Activated T-helper 2 cell treated with anti-CD3 and anti-CD28 coated beads, Interferon-gamma antibody, Interleukin-2, Interleukin-4, amounts not matched to agents 10 μg/mL and 5 μg/mL and 100 μg/mL, durations not matched to agents 14 hours and 24 hours and 36 hours (primary cell): ENCODE measurements at places on chromosomes 6 and 20.

GRCh38 chr6:29631860-29632731, 887 bp downstream of the GABBR1 start:
- peak; percentile 38 for DNase-seq

DNA sequence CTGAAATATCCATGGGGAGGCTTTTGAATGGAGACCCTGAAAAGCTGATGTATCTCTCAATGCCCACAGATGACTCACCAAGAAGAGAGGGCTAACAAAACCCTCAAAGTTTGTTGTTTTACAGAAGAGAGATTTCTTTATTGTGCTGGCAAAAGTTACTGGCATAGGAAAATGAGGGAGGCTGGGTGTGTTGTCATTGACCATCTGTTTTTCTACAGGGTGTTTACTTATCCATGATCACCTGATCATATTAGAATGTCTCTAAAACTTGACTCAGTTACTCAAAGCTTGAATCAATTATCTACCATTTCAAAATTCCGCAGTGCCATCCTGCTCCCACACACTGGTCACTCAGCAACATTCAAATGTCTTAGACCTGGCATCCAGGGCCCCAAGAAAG, 9.8 kb downstream of the NCOA6 start:
- no peak for DNase-seq

- DNase-seq: peak; percentile 68
These were observed 28.2 kb upstream of the TAF8 start for GRCh38 chr6:42021847-42022754.

DNA sequence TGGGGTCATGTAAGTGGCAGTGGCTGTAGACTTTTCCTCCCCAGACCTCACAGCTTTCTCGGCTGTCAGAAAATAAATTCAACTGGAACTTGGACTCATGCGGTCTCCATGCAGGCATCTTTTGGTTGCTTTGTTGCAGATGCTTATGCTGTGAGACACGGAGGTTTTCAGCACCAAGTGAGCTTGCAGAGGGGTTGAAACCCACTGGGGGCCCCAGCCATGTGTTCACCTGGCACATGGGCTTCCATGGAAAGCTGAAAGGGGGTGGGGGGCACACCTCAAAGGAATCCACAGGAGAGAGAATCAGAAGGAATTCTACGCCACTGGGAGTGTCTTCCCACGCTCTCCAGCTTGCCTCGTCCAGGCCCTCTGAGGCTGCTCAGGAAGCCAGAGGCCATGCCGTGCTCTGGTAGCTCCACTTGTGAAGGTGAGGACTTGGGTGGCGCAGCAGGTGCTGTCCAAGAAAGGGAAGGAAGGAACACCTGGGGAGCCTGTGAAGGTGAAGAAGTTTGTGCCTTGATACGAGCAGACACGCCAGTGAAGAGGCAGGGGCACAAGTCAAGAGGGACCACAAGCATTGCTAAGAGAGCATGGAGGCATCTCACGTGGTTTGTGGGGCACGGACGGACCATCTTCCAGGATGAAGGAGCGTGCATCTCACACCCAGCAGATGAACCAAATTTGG, 134.3 kb upstream of the PMEPA1 start:
- DNase-seq: no peak

- no peak for DNase-seq
These were observed 142.0 kb downstream of the MCHR2 start for GRCh38 chr6:99852031-99852430.

DNA sequence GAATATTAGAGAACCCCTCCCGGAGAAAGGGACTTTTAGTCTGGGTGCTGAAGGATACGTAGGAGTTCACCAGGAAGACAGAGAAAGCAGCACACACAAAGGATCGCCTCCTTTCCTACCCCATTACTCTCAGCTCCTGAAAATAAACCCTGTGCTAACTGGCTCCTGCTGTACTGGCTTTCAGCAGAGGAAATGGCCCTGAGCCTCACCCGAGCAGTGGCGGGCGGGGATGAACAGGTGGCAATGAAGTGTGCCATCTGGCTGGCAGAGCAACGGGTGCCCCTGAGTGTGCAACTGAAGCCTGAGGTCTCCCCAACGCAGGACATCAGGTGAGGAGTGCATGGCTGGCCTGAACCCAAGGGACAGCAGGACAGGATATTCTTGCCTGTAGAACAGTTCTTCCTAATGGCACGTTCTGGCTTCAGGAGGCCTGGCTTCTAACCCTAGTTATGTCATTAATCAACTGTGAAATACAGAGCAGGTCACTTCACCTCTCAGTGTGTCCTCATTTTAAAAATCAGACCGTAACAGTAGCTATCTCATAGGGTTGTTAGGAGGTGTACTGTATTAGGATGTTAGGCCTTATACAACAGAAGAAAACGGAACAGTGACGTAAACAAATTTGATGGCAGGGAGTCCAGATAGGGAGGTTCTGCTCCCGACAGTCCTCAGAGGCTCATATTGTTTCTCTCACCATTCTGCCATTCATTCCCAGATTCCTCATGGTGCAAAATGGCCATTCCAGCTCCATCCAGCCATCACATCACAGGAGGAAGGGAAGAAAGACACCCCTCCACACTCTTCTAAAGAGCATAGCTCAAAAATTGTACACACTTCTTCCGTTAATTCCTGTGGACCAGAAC, 1.8 kb downstream of the RBCK1 start:
- DNase-seq: no peak

DNA sequence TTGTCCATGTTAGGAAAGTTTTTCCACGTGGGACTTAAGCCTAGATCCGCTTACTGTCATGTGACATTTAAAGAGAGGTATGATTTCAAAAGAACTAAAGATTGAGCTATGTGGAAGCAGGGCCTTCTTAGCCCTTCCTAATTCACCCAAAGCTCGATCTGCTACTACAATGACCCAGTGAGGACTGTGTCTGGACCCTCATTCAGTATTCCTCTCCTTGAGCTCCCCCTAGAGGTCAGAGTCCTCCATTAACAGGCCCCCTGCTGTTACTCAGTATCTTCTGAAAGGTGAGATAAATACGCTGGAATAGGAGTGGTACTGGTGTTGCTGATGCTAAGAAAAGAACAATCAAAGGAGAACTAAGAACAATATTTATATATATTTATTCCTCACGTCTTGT, 414.0 kb downstream of the GJA1 start:
- DNase-seq: no peak

GRCh38 chr6:138145402-138145801, 16.3 kb upstream of the ARFGEF3 start:
- DNase-seq: no peak

- no peak for DNase-seq
These were observed 239.7 kb upstream of the GMDS start for GRCh38 chr6:2485116-2485515.

- no peak for DNase-seq
These were observed 73.2 kb downstream of the TRERF1 start for GRCh38 chr6:42378536-42378935.

DNA sequence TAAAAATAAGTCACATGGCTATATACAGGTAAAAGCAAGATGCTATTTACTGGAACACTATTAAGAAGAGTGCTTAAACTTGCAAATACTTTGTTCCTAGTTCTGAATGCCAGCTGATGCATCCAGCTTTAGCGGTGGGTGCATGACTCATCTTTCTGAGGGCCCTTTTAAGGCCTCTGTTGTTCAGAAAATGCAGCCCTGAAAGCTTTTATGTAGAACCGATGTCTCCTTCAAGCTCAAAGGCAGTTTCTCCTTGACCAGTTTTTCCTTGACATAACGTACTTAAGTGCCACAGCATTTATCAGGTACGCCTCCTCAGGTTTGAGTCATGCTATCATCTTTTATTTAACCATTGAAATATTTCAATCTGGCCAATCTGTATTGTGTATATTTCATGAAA, 82.8 kb downstream of the MLIP start:
- DNase-seq: no peak

GRCh38 chr6:80088637-80089036, 17.8 kb upstream of the BCKDHB start:
- DNase-seq: no peak

DNA sequence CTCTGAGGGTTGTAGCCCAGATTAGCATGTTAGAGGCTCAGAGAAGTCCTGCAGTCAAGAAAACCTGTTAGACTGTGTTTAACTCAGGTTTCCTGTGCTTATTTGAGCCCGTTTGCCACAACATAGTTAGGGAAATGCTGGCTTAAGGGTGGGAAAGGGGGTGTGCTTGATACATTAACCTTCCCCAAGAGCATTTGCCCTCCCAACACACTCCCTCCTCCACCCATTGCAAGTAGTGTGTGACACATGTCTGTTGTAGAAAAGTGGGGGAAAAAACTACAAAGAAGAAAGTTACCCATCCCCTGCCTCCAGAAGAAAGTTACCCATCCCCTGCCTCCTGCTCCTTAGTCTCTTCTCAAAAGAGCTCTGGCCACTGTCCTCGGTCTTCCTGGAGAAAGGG, 36.8 kb upstream of the MRPS18A start:
- no peak for DNase-seq

DNA sequence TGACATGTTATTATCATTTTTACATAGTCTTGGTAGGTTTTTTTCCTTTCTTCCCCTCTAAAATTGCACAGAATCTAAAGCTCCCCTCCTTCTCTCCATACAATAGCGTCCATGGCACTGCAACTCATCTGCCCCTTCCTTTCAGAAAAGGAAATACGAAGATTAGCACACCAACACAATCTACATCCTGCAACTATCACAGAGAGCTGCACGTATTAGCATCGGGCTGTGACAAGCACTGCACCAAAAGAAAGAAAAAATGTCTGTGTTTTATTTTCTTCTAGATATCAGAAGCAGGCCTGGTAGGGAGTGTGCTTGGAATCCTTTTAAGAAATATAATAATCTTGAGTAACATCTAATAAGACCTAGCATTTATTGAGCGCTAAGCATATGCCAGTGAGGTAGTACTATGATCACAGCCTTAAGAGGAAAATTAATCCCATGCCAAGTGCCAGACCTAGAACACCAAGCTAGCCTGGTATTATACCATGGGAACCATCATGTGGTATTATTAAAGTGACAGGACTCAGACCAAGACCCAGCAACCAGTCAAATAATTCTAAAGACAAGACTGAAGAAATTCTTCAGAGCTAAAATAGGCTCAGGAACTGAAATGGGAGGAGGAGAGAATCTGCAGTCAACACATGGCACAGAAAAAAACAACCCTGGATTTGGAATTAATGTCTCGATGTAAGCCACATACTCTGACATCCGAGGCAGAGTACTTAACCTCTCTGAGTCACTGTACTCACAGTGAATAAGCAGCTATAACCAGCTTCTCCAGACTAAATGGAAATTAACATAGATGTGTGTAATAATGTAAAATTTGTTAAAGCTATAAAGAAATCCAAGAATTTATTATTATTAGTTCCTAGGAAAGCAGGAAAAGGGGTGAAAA, 124.3 kb downstream of the IPCEF1 start:
- DNase-seq: no peak

- DNase-seq: no peak
These were observed 88.0 kb downstream of the PRND start for GRCh38 chr20:4809707-4810106.

- no peak for DNase-seq
These were observed 32.1 kb downstream of the NHLRC1 start for GRCh38 chr6:18090349-18090786.

DNA sequence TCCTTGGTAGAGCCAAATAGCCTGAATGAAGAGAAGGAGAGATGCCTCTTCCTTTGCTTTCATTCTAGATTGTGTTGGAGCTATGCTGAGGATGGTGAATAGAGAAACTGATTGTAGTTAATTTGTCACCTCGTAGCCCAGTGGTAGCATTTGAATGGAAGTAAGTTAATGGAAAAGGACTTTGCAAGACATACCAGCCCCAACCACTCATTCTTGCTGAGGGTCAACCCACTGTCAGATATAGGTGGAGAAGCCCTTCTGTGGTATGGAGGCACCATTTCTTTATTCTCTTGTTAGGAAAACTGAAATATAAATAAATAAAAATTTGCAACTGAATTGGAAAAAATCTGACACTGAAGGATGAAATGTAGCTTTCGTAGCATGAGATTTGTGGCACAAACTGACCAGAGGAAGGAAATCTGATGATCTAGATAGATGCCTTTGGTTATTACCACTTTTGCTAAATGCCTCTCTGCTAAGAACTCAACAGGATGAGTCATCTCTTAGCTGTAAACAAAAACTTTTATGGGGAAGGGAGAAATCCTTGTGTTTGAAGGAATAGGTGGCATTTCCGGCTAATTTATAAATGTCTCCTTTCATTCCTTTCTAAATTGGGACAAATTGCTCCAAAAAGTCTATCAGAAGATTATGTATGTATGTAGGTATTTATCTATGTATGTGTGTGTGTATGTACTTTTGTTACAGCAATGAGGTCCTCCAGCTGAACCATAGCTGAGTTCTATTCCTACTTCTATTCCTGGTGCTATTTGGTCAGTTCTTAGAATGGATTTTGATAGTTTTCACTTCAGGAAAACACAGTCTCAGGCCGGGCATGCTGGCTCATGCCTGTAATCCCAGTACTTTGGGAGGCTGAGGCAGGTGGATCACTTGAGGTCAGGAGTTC, 76.5 kb upstream of the SUPT3H start:
- no peak for DNase-seq

GRCh38 chr6:136108361-136108945, 141.7 kb downstream of the MTFR2 start:
- DNase-seq: no peak

DNA sequence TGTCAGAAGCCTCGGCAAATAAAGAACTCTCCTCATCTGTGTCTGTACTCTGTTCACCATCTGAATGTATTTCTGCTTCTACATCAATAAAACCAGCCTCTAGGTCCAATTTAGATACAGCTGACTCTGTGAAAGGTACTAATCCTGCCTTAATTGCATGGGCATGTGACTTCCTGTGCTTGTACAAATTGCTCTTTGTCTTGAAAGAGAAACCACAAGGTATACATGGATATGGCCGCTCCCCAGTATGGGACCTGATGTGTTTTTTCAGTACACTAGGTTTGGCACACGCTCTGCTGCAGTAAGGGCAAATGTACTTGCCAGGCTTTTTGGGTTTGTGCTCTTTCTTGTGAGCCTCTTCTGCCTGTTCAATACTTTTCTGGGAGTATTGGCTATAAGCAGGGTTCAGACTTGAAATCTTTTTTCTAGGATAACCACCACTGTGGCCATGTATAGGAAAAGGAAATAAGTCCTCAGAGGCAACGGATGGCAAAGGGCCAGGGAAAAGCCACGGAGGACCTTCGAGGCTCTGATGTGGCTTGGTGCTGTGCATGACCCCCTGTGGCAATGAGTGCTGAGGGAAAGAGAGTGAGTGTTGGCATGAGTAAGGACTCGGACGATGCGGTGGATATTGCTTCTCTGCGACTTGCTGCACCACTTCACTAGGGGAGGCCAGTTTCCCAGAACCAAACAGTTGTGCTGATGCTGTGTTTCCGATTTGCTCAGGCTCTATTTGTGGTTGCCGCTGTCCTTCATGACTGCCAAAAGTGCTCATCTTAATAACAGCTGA, 170.9 kb downstream of the HIVEP2 start:
- DNase-seq: no peak

GRCh38 chr6:168367285-168367751, 47.7 kb upstream of the DACT2 start:
- no peak for DNase-seq

- DNase-seq: no peak
These were observed 166.8 kb upstream of the GRIK2 start for GRCh38 chr6:101226677-101227135.

GRCh38 chr6:43532201-43532600, 15.3 kb downstream of the POLR1C start:
- no peak for DNase-seq
